ENCODE measurements at places on chromosomes 5 and 9.
A peak's percentile ranks its signal among the peaks of the same experiment; 100 is the strongest.

GRCh38 chr5:180785794-180786221, 16.8 kb downstream of the MGAT1 start:
- DNase-seq = peak; percentile 76

GRCh38 chr9:131668439-131669268, 71.2 kb downstream of the RAPGEF1 start:
- DNase-seq = peak; percentile 53

GRCh38 chr9:98530275-98530674, 178.5 kb downstream of the GABBR2 start:
- DNase-seq = no peak

DNA sequence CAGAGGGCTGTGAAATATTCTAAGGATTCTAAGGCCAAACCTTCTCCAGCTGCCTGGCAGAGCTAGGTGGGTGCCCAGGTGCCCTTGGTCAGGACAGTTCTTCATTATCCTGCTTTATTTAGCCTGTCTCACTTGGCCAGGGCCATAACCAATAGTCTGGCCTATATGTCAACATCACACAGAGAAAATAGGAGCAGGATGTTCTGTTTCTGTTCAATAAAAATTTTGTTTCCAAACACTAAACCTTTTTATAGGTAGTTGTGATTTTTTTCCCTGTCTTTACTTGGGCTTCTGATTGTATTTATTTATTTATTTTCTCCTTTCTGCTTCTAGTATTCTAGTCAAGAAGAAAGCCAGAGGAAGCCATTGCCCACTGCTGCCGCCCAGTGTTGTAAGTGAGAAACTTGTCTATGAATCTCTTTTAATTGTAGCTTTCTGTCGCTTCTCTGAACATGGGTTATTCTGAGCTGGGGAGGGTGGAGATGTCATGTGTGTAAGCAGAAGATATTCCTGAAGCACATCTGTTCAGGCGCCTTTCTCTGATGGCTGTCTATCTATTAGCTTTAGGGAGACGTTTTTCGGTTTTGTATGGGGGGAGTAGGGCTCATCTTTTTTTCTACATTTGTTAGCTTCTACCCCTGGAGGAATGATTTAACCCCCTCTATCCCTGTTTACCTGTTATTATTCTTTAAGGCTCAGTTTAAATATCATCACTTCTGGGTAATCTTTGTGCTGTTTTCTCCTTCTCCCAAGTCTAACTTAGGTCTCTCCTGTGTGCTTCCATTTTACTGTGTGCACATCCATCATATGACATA, 97.1 kb downstream of the UNC13B start:
- DNase-seq = peak; percentile 66

- no peak for DNase-seq
Observed at GRCh38 chr5:171492781-171493180, 73.3 kb downstream of the FGF18 start.

DNA sequence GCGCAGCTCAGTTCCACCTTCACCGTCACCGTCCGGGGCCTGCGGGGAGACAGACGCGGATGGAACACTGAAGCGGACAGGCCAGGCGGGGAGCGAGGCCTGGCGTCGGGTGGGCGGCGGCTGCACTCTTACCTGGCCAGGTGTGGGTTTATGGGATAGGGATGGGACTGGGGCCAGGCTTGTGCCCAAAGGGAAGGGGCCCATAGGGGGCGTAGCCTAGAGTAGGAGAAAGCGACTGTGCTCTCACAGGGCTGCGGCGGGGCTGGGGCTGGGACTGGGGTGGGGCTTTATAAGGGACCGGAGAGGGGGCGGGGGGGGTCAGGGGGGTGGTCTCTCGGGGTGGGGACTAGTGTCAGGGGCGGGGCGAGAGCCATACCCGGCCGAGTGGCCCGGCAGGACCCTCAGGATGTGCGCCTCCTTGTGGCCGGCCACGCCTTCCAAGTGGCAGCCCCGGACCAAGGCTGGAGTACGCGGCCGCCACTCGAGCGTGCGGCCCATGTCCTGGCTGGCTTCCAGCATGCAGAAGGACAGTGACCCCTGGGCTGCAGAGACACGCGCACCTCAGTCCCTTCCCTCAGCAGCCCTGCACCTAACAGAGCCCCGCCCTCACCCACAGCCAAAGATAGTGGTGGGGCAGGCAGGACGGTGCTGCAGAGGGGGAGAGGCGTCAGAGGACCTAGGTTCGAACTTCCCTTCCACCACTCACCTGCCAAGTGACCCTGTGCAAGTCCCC, 22.8 kb downstream of the FPGS start:
- DNase-seq = no peak

DNA sequence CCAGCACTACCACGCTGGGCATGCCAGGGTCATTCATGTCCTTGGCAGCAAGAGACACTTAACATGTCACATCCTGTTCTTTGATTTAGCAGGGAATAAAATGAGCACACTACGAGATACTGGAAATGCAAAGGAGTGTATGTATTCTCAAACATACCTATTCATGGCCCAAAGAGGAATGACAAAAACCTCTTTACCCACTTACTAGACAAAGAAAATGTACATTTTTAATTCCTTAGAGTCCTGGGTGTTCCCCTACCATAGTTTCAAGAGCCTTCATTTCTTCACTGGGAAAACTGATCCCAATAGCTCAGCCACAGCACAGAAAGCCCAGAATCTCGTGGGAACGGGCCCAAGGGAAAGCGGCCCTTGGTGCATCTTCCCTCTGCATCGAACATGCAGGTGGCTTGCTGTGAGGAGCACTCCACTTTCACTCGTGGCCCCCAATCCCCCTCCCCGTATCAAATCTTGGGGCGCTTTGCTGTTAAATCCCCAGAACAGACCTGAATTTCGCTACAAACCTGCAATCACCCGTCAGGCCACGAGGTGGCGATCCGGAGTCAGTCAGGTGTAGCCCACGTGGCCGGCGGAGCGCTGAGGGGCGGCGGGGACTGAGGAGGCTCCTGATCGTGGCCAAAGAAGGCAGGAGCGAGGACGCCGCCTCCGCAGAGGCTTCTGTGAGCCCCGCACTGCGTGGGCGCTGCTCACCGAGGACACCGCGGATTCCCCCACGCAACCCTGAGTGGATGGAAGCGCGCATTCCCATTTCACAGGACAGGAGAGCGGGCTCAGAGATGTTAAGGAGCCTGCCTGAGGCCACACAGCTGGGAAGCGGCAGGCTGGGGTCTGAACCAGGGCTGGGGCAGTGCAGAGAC, 91.4 kb downstream of the LMX1B start:
- peak; percentile 75 for DNase-seq

DNA sequence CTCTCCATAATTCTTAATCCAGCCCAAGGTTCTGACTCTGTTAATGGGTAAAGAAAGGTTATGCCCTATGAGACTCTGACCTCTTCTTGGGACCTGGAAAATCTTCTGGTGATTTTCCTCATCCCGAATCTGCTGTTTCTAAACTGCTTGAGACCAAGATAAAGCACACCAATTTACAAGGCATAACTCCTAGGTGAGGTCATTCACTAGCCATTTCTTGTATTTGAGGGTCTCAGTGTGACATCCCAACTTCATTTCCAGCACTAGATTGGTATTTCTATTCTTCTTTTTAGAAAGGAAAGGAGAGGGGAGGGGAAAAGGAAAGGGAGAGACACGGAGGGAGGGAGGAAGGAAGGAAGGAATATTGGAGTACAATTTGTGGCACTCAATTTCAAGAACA, 51.6 kb downstream of the SLC1A1 start:
- no peak for DNase-seq

- no peak for DNase-seq
Observed at GRCh38 chr5:124677374-124678351, 68.8 kb downstream of the ZNF608 start.

GRCh38 chr9:38339087-38339486, 53.4 kb upstream of the ALDH1B1 start:
- peak; percentile 53 for DNase-seq

DNA sequence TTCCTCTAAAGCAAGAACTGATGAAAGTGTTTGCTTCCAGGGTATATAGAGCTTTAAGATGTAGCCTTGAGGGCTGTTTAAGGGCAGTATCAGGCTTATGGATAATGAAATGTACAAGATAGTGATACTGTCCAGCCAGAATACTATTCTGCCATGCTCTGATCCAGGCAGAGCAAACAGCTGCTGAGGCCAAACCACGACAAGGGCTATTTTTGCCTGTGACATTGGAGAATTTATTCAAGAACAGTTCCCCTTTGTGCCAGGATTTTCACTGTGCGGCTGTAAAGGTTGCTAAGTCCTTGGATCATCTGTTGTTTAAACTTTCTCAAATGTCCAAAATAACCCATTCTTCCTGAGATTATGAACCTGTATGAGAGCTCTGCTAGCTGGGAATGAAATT, 70.4 kb downstream of the OTP start:
- DNase-seq = no peak

- DNase-seq = no peak
Observed at GRCh38 chr9:127030814-127031740, 91.4 kb downstream of the ANGPTL2 start.

DNA sequence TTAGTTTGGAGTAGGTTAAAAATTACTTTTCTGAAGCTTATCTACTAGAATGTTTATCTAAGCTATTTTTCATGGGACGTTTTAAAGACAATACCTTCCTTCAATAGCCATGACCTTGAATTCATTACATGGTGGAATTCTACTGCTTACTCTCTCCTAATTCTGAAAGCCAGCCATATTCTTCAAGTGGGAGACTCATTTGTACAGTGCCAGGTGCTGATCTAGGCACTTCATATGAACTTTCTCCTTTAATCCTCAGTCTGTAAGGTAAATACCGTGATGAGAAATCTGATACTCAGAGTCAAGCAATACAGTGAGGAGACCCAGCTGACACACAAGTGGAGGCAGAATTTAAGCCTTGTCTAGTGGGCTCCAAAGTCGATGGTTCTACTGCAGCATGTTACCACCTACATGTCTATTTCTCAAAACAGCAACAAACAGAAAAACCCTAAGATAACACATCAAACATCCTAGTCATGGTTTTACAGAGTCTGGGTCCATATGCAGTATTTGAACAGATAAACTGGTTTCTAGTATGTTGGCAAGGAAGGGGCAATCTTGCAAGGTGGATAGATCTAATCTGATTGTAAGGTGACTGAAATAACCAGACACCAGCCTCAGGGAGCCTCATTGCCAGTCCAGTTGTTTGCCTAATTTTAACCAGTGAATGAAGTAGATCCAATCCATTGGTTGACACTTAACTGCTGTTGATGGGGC, 243.7 kb downstream of the PIK3R1 start:
- DNase-seq = no peak

DNA sequence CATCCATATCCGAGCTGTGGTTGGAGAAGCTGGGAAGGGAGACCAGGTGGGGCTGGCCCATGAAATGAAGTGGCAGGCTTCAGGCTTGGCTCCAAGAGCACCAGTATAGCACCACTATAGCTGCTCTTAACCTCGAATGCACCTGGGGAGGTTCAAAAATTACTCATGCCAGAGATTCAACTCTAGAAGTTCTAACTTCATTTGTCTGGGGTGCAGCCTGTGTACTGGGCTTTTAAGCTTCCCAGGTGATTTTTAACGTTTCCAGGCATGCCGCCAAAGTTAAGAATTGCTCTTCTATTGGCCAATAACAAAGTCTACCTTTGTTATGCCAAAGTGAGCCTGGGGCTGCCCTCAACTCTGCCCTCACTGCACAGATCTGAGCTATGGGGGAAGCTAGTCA, 458 bp downstream of the PRSS3 start:
- no peak for DNase-seq

DNA sequence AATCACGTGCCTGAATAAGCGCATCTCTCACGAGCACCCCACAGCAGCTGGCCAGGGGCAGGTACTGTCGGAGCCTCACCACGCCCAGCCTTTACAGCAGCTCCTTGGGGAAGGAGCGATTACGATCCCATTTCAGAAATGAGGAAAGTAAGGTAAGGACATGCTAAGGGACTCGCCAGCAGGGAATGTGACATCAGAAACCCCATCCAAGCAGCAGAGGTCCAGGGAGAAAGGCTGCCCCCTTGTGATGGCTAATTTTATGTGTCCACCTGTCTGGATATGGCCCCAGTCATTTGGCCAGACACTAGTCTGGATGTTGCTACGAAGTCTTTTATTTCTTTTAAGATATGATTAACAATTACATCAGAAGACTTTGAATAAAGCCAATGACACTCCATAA, 77.3 kb downstream of the UBE2QL1 start:
- peak; percentile 92 for DNase-seq

DNA sequence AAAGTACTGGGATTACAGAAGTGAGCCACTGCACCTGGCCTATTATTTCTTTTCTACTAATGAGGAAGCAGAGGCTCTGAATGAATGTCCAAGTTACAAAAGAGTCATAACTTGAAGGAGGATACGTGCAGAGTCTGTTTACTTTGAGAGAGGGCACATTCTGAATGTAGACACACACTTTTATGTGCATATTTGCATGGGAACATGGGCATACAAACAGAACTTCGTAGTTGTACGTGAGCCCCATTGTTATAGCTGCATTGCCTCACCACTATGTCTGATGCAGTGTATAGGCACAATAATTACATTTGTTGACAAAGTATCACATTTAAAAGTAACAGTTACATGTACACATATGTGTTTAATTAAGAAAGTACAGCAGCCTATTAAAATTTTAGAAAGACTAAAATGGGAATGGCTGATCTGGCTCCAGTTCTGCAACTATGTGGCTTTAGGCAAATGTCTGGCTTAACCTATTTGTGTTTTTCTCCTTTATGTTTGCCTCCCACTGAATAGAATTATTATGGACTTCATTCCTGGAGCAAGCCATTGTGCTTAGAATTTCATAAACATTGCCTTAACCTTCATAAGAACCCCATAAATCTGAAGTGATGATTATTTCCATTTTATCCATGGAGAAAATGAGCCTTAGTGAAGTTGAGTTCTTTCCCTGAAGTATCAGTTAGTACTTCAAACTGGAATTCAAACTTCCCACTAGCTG, 3.0 kb upstream of the DPYSL3 start:
- DNase-seq = peak; percentile 14

DNA sequence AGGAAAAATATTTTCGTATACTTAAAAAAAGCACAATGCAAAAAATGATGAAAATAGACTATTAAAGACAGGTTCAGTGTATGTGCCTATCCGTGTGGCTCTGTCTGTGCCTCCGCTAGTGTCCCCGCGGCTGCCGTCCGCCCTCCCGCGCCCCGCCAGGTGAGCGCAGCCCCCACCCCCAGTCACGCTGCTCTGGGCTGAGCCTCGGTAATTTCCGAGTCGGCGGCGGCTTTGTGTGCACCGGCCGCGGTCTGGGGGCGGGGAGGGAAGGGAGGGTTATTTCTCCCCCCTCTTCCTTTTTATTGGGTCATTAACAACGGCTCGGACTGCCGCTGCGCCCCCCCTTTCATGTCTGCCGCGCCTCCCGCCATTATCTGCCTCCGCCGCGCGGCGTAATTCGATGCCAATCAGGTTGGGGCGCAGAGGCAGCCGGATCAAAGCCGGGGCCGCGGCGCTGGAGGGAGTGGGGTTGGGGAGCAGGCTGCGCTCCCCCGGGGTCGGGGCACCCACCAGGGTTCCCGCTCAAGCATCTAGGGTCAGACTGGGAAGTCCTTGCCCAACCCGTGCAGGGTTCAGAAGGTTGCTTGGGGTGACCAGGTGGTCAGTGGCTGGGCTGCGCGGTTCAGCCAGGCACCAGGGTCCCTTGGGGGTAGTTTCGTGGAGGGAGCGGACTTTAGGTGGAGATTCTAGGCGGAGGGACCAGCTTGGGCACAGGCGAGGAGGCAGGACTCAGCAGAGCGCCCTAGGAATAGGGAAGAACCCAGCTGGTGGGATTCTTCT, 39.5 kb upstream of the PSD2 start:
- no peak for DNase-seq

- no peak for DNase-seq
Observed at GRCh38 chr9:17588395-17588794, 9.5 kb downstream of the SH3GL2 start.

Measured in PC-3 (cell line).